ENCODE measurements at places on chromosomes 11 and 22.

GRCh38 chr11:91263496-91264365 lies 960.9 kb upstream of the FAT3 start:
- no peak for DNase-seq

DNA sequence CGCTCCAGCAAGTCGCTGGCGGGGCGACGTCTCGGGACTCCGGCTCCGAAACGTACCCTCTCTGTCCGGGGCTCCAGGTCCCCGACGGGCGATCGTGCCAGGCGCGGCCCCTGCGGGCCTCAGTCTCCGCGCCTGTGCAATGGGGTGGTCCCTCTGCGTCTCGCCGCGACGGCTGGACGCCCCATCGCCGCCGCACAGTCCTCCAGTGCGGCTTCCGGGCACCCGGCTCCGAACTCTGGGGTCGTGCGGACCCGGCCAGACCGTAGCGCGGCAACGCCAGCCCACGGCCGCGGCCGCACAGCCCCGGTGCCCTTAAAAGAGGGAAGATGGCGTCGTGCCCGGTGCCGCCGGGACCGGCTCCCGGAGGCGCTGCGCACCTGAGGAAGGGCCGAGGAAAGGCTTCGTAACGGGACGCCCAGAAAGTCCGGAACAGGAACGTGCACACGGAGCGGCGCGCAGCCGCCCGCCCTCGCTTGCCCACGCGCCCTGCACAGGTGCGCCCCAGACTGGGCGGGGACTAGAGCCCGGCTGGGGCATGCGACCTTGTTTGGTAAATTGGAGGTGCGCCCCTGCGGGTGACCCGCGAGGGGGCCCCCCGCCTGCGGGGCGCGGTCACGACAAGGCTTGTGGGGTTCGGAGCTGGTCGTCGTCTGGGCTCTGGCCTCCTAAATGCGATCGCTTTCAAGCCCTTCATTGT lies 525 bp downstream of the BIK start:
- DNase-seq, result no peak

- DNase-seq, result no peak
Measured at GRCh38 chr22:30238661-30239487, 7.7 kb downstream of the LIF start.

GRCh38 chr11:107203656-107204055 lies 185.4 kb upstream of the GUCY1A2 start:
- DNase-seq, result no peak

- DNase-seq, result no peak
Measured at GRCh38 chr11:100151944-100152343, 535.1 kb upstream of the ARHGAP42 start.

- DNase-seq, result no peak
Measured at GRCh38 chr11:61092908-61093763, 9.2 kb upstream of the CD5 start.

DNA sequence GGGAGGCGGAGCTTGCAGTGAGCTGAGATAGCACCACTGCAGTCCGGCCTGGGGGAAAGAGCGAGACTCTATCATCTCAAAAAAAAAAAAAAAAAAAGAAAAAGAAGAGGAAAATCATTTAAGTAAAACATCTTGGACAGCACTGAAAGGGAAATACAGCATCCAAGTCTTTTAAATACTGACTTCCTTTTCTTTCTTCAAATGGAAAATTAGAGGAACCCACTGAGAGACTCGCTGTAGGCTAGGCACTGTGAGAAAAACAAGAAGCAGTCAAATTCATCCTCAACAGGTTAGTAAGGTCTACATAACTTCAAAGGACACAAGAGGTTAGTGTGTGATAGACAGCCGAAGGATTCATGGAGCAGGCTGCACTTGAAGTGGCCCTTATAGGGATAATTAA lies 243.7 kb downstream of the BLID start:
- no peak for DNase-seq

DNA sequence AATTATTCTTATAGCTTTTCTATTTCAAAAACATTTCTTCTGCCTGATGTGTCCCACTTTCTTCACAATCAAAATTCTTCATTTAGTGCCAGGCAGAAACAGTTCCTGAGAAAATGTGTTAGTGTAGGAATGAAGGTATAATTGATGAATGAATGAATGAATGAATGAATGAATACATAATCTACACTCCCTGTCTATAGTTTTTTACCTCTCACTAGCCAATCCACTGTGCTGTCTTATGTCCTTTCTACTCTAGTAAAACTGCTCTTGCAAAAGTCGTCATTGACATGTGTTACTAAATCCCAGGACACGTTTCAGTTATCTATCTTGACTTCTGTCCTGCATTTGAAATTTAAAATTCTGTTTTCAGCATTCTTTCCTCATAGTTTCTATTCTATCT lies 42.9 kb downstream of the CHORDC1 start:
- no peak for DNase-seq

DNA sequence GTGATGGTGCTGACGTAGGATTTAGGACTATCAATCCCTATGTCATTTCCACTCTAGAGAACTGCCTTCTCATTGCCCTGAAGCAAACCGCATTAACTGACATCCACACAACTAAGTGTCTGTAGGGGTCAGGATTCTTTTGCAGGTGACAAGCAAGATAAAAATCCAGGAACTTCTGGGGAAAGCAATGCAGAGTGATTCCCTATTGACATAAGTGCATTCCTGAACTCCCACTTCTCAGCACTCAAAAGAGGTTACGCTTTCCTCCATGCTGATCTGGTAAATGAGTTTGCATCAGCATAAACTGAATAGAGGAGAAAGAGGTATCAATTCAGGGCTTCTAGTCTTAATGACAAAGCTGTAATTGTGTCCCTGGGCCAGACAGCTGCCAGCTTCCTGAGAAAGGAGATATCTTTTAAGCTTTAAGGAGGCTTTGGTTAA lies 224.6 kb upstream of the ISX start:
- no peak for DNase-seq

GRCh38 chr11:45483416-45483815 lies 182.0 kb downstream of the CHST1 start:
- DNase-seq, result no peak

DNA sequence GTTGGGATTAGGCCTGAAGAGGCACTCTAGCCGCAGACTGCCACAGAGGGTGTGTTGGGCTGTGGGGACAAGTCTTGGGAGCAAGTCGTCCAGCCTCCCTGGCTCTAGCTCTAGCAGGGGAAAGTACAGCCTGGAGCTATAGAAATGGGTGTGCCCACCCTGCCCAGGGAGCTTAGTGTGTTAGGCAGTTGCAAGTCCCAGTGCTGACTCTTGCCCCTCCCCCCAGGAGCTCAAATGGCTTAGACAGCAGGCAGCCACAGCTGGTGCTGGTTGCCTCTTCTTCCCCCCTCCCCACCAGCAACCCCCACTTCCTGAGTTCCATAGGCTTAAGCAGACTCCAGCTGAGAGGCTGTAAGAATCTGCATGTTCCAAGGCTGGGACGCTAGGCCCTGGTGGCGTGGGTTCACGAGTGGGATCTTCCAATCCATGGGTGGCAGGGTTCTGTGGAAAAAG lies 61.2 kb downstream of the GUCY1A2 start:
- DNase-seq, result no peak

- no peak for DNase-seq
Measured at GRCh38 chr11:2796508-2797113, 89.0 kb downstream of the CDKN1C start.

DNA sequence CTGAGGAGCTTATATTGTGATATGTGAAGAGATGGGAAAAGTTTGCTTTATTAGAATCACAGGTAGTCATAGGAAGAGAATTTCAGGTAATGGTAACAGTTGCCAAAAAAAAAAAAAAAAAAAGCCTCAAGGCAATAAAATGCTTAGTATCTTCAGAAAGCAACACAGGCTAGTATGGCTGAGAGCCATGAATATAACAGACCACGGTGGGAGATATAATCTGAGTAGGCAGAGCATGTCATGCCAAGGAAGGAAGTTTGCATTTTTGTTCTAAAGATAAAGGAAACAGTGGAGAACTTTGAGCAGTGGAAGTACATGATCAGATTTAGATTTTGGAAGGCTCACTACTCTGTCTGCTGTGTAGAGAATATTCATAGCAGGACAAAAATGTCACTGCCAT lies 211.4 kb downstream of the ETS1 start:
- DNase-seq, result no peak

- no peak for DNase-seq
Measured at GRCh38 chr22:38455530-38456271, 702 bp upstream of the KCNJ4 start.

- DNase-seq, result no peak
Measured at GRCh38 chr11:28666632-28667031, 558.4 kb downstream of the METTL15 start.

- DNase-seq, result no peak
Measured at GRCh38 chr11:6480299-6480914, 724 bp downstream of the ARFIP2 start.

DNA sequence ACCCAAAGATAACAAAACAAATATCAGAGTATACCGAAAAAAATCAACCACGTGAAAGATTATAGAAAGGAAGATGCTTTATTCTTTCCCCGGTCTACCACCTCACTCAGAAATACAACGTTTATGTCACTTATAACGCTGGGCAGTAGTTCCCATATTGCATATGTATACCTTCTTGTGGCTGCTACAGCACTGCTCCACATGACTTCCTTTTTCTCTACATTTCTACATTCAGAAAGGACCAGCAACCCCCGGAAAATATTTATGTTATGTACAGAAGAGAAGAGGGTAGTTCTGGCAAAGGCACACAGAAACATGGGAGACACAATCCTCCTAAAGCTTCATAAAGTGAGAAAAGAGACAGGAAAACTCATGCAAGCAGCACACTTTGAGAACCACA lies 56.8 kb downstream of the MTMR2 start:
- DNase-seq, result no peak

Measured in stimulated activated CD4-positive, alpha-beta T cell treated with anti-CD3 and anti-CD28 coated beads, Interleukin-1b, Interleukin-23, amount 100 ng/mL, for 24 hours (primary cell).